Omental fat pad (tissue), 4 donors: ENCODE measurements at places on chromosomes 12 and 14.

DNA sequence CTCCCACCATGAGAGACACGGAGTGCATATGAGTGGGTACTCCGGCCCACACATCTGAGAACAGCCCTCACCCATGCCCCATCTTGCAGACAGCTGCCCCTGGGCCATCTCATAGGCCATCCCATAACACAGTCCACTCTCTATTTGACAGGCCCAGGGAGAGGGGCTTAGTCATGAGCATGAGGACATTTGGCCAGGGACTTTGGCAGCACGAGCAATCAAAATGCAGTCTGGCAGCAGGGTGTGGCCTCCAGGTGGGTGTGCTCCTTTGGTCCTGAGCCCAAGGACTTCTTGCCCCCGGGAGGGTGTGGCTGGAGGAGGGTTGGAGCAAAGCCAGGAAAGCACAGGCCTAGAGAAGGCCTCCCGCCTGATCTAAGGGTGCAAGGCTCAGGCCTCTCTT lies 25.6 kb downstream of the EMP1 start:
- no peak for DNase-seq

GRCh38 chr12:6228535-6229223 lies 28.5 kb downstream of the CD9 start:
- no peak for DNase-seq

GRCh38 chr14:52018252-52018651 lies 28.9 kb downstream of the RTRAF start:
- no peak for DNase-seq

- no peak for DNase-seq
These were observed 173.6 kb downstream of the CALM1 start for GRCh38 chr14:90570461-90570860.

- DNase-seq: no peak
These were observed 87.6 kb upstream of the HIF1A start for GRCh38 chr14:61607570-61608244.

DNA sequence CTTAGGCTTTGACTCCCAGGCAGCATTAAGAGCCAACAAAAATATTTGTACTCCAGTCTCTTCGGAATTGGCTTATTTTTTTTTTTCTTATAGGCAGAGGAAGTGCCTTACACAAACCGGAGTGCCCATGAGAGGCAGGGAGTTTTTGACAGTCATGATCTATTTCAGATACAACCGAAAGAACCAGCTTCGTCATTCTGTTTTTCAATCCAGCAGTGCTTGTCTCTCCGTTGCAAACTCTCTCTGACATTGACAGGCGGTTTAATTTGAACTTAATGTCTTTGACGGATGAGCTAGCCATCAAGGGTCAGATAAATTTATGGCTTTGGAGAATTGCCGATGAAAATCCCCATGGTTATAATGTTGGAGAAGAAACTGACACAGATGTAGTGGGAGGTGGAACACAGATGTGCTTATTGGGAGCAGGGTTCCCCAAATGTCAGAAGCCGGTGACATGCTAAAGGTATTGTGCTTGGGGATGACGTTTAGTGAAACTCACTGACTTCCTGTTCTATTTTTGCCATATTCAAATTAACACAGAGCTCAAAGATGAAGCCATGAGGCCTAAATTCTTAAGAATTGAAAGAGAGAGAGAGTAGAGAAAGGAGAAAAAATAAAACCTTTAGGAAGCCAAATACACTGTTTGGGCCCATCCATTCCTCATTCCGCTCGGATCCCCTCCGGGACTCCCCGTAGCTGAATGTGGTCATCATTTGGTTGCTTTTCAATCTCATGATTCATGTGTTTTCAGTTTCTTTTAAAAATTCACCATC lies 59.7 kb downstream of the PLXNC1 start:
- DNase-seq: no peak

- DNase-seq: no peak
These were observed 208.3 kb downstream of the EMP1 start for GRCh38 chr12:13404631-13405473.

GRCh38 chr14:104582005-104582404 lies 2.4 kb downstream of the C14orf180 start:
- DNase-seq: no peak

GRCh38 chr12:26274441-26275312 lies 79.3 kb downstream of the SSPN start:
- peak; percentile 58 for DNase-seq

DNA sequence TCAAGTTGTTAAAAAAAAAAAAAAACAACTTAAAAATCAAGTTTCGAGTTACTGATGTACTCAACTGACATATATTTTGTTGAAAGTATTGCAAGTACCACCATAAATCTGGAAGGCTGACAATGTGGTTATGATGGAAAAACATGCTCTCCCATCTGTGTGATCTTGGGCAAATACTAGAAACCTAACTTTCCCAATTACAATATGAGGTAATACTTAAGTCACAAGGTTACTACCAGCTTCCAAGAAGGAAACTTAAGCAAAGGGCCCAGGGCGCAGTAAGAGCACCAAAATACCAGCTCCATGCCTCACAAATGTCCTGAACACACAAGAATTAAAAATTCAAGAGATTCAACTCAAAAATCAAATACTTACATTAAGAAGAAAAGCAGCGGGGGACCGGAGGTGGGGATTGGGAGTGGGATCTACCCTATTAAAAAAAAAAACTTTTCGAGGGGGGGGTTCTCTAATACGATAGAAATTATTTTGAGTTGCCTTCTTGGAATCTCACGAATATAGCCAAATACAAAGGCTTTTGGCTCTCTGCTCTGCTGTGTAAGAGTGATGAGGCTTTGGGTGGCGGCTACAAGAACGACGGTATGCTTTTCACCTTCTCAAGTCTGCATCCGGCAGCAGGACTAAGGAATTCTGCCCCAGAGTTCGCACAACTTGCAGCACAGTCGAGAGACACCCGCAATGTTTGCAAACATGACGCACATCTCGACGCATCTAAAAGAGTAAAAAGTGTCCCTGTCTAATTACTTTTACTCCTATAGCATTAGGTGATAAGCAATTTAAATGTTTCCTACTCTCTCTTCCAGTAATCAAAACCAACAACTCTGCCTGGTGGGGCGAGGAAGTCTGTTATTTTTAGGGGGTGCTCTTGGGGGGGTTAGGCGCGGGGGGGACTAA lies 1.1 kb downstream of the SAV1 start:
- DNase-seq: no peak

DNA sequence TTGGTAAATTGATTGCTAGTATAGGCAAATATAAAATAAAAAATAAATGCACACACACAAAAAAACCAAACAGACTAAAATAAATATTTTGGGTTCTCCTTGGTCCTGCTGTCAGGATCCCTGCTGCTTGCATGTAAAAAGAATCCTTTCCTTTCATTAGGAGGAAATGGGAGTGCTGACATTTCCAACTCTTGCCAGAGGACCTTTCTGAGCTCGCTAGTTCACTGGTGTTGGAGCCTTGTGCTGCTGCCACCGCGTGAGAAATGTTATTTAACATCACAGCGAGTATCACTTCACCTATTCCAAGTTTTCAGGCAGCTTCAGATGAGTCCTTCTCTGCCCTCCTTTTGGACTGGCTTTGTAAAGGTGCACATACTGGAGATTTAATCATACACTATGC lies 358.9 kb downstream of the NPAS3 start:
- DNase-seq: no peak

- no peak for DNase-seq
These were observed 12.1 kb upstream of the KRT77 start for GRCh38 chr12:52715416-52715815.

- no peak for DNase-seq
These were observed 422.9 kb upstream of the OR4E1 start for GRCh38 chr14:22096514-22096895.

GRCh38 chr14:58639842-58640484 lies 2.2 kb downstream of the DACT1 start:
- DNase-seq: no peak
